ENCODE measurements at places on chromosomes 12 and 14.

DNA sequence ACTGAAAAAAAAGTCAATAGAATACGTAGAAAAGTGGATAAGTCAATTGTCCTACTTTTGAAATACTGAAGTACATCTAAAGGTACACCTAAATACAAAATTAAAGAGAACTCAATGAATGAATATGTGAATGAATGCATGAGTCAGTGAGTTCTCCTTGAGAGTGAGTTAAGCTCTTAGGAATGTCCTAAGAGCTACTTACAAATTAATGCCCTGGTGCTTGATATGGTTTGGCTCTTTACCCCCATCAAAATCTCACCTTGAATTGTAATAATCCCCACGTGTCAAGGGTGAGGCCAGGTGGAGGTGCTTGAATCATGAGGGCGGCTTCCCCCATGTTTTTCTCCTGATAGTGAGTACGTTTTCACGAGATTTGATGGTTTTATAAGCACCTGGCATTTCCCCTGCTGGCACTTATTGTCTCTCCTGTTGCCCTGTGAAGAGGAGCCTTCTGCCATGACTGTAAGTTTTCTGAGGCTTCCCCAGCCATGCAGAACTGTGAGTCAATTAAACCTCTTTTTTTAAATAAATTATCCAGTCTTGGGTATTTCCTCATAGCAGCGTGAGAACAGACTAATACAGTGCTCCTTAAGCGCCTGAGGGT is 192.2 kb upstream of the ARHGAP5 start:
- peak; percentile 55 for DNase-seq

DNA sequence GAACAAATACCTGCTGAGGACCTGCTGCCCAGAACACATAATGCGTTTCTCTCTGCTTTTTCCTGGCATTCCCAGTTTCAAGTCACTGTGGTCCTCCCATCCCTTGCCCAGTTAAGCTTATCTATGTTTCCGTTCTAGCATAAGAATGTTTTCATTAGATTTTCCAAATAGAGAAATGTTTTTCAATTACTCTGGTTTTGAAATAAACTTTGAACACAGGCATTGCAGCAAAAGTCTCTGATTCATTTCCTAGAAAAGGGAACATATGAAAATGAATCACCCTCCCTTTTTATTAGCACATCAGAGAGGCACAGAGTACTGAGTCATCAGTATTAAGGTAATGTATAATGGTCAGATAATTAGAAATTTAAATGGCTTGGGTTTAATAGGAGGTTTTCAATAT is 201.1 kb upstream of the TMEM260 start:
- peak; percentile 92 for DNase-seq

- peak; percentile 83 for DNase-seq
Observed at GRCh38 chr12:48957141-48958048, at the start of gene ARF3. Gene ARF3 (minus strand): TSS chr12:48957487. CDS start chr12:48941095, 16,392 bp downstream.

DNA sequence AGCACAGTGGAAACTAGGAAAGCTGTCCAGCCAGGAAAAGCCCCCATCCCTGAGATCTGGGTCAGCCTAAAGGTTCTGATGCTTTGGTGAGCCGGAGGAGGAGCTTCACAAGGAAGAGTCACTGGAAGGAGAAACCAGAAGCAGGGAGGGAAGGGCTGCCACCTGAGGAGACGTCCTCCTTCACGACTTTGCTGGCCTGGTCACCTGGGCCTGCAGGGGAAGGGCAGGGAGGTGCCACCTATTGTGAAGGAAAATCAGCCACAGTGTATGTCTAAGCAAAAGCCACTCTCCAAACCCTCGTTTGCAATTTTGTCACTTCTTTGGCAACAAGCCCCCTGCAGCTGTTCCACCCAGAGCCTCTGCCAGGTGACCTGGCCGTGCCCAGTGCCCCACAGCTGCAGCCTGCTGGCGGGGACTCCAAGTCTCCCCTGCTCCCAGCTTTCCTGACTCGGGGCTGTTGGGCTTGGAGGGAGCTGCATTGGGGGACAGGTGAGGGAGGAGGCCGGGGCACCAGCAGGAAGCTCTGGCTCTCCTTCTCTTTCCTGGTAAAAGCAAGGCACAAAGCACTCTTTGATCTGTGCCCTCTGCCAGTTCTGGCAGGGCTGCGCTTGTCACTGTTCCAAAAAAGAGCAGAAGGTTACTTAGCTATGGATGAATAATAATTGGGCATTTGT is 120.9 kb upstream of the BCL2L14 start:
- no peak for DNase-seq

DNA sequence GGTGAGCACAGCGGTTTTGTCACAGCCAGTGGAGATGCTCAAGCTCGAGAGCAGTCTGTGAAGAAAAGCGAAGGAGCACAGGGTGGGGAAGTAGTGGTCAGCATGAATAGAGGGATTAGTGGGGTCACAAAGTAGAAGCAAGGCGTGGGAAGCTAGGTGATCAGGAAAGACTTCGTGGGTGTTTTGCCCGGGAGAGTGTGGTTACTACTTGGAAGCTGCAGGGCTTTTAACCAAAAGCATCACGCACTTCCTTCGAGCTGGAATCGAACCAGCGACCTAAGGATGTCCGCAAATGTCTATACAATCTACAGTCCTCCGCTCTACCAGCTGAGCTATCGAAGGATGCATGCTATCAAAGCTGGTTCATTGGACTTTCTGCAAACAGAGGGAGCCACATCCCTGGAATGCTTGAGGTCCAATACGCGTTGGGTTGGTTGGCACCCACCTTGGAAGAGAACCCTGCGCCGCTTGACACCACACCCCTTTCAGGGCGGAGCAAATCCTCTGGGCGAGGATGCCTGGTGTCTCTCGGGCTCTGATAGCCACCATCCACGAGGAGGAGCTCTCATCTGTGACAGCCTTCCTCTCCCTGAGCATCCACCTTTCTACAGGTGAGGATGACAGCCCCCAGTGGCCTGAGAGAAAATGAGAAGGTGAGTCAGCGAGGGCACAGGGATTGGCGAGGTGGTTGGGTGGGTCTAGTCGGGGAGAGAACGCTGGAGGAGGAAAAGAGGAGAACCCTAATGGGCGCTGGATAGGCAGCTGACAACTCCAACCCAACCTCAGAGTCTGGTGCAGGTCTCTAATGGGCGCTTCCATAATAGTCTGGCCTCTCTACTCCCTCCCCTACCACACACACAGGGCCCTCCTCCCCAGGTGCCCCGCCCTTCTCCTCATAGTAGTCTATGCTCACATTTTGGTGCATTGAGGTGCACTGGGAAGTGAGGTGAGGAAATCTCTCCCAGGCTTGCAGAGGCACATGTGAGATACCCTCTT is 16.0 kb upstream of the OR6S1 start:
- DNase-seq: no peak

- DNase-seq: no peak
Observed at GRCh38 chr12:32285489-32285888, 113.9 kb upstream of the FGD4 start.

Measured in amniotic epithelial cell (primary cell).